ENCODE measurements at places on chromosomes 5 and 9.

- DNase-seq = no peak
These were observed 325.8 kb upstream of the RIOK2 start for GRCh38 chr5:97508864-97509263.

DNA sequence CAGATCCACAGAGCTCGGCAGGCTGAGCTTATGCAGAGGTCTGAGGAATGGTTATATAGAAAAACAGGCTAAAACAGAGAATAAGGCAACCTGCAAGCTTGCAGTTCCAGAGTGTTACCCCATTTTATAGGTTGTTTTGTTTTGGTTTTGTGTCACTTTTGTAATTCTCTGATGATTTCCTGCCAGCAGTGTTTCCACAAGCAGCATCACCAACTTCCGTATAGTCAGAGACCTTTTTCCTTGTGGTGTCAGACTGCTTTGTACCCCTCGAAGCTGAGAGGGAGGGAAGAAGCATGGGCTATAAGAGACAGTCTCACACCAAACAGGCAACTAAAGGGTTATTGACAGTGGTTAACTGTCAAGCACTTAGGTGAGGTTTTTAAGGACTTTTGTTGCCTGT lies 61.8 kb downstream of the TLE4 start:
- no peak for DNase-seq

DNA sequence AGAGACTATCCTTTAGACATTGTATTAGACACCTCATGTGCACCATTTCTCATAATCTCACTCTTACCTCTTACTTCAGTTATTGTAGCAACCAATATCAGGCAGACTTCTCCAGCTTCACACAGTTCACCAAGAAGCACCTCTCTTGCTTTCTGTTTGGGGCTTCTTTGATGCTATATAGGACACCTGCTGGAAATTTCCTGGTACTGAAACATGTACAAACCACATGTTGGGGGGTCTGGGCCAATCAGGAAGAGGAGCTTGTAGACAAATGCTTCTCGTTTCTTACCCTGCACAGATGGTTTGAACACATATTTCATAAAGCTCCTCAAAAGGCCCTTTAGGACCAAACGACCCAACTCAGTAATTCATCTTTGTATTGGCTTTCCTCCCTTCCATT lies 212.1 kb downstream of the IZUMO3 start:
- no peak for DNase-seq

DNA sequence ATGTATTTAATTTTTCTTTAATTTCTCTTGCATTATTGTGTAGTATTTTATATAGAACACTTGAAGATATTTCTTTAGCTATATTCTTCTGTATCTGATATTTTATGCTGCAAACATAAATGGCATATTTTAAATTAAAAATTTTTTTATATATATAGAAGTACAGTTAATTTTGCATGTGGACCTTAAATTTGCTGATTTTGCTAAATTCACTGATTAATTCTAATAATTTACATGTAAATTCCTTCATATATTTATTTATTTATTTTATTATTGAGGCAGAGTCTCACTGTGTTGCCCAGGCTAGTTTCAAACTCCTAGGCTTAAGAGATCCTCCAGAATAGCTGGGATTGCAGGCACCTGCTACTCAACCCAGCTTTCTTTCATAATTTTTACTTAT lies 276.9 kb downstream of the PRR16 start:
- DNase-seq = no peak

GRCh38 chr9:13823026-13823425 lies 490.9 kb downstream of the NFIB start:
- DNase-seq = no peak

DNA sequence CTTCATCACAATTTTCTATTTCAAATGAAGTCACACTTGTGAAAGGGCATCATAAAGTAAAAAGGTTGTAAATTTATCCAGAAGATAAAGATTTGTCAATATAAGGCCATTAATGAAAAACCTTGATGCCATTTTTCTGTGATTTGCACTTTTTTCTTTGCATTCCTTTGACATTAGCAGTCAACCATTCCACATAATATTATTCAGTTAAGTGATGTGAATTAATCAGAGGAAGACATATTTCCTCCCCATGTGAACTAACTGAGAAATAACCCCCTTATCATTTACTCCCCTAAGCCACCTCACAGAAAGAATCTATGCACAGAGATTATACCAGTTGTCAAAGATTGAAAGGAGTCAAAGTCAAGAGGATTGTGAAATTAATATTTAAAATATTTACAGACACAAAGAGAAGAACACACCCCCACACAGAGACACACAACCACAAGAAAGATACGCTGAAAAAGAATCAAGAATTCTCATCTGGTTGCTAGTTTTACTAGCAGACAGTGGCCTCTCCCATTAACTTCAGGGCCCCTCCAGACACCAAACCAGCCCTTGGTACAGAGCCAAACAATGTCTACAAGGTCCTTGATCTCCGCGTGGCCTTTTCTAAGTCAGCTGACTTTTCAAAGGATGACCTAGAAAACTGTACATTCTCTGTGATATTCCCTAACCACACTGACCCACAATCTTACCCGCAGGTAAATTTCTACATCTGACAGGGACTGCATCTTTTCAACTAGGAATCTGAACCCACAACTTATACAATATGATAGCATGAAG lies 29.5 kb downstream of the GNAQ start:
- DNase-seq = no peak

DNA sequence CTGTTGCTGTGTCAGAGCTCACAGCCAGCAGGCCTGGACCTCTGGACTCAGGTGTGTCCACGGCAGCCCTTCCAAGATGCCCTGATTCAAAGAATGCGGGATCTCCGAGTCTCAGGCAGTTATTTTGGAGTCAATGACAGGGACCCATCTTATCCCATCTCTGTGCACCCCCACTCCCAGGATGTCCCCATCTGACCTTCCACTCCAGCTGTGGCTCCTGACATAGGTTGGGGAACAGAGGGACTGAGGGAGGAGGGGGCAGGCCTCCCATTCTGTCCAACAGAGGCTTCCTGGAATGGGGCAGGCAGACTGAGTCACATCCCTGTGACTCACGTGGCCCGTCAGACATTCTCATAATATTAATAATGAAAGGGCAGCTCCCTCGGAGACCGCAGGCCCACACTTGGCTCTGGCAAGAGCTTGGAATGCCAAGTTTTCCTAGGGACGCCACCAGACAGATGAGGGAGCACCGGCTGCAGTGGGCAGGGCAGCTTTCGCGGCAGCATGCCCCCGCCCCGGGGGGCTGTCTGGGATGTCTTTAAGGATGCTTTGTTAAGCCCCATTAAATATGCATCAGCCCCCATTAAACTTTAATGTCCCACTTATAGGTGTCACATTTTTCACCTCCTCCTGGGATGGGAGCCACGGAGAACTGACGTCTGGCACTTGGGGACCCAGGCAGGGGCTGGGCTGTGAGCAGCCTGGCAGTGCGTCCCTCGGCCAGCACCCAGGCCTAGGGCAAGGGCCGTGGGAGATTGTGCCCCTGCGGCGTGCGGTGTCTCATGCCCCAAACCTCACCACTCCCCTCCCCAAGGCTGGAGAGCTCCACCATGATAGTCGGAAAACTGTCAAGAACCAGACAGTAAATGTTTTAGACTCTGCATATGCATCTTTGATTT lies 23.6 kb upstream of the FIBCD1 start:
- DNase-seq = no peak

DNA sequence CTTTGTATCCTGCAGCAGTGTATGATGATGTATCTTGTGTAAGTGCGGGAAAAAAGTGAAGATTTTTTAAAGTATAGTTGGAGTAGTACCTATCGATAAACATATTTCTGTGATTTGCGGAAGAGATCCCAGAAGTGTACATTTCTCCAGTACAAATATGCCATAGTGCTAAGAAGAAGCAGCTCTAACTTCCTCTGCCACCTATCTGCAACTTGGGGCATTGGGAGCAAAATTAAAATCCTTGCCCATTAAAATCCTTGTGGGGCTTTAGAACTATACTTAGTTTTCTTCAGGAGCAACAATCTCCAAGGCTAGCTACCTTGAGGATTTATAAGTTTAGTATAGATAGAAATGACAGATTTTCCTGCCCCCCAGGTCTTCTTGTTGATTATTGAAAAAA lies 123.7 kb downstream of the VCAN start:
- no peak for DNase-seq

GRCh38 chr5:142636698-142637324 lies 49.1 kb downstream of the FGF1 start:
- no peak for DNase-seq

- no peak for DNase-seq
These were observed 107.0 kb upstream of the CLINT1 start for GRCh38 chr5:157965989-157966388.

- no peak for DNase-seq
These were observed 813 bp upstream of the AGTPBP1 start for GRCh38 chr9:85742597-85742936.

GRCh38 chr9:22643541-22643940 lies 196.9 kb downstream of the DMRTA1 start:
- DNase-seq = no peak

DNA sequence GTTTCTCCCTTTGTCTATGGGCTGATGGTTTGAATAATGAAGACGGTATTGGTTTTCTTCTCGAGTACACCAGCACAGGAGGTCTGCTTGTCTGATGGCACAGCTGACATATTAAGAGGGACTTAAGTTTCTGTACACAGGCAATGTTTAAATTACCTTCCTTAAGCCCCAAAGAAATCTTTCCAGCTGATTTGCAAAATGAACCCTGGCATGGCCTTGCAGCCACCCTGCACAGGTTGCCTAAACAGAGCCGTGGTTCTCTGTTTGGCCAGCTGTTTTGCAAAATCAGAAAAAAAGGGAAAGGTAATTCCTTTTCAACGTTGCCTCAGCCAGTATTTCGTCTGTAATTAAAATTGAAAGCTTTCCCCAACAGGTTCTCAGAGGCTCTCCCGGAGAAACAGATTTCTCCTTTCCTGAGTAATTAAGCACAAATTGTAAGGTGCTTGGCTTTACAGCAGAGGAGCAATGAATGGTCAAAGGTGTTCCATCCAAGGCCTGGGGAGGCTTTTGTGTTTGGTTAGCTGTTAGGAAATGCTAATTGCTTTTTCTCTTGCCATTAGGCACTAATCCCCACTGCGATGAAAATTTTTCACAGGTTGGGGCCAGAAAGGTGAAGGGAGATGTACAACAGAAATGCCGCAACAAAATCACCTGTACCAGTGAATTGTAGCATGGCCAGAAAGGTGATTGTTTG lies 138.9 kb downstream of the RASEF start:
- DNase-seq = no peak

GRCh38 chr9:136138566-136138965 lies 19.9 kb upstream of the TMEM250 start:
- DNase-seq = no peak

- no peak for DNase-seq
These were observed 9.1 kb upstream of the OR2S2 start for GRCh38 chr9:35967042-35967441.

DNA sequence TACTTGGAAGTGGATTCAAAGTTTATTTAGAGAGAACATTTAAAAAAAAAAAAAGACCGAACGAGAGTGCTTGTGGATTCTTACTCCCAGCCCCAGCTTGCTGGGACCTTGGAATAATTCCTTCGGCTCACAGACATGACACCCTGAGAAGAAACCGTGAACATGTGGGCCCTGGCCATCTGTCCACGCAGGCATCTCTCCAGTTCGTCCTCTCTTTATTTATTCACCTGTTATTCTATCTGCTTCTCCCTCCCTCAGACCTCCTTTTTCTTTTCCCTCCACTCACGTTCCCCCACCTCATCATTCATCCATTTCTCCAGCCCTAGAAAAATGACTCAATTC lies 93.7 kb upstream of the PHYKPL start:
- DNase-seq = no peak

- DNase-seq = no peak
These were observed 198.0 kb upstream of the MVB12B start for GRCh38 chr9:126128494-126129142.

DNA sequence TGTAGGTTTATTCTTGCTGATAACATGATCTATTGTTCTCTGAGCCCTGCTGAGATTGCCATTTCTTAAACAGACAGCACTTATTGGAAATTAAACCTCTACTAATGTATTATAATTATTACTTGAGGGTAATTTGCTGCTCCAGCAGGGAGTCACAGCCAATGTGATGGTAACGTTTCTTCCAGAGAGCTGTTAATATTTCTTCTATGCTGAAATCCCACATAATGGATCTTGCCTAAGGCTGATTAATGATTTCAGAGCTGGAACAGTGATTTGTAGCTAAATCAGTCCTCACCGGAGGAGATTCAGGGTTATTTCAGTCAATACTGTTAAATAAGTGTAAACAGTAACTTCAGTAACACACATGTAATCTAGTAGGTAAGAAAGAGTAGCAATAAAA lies 170.1 kb downstream of the CDH12 start:
- DNase-seq = no peak

DNA sequence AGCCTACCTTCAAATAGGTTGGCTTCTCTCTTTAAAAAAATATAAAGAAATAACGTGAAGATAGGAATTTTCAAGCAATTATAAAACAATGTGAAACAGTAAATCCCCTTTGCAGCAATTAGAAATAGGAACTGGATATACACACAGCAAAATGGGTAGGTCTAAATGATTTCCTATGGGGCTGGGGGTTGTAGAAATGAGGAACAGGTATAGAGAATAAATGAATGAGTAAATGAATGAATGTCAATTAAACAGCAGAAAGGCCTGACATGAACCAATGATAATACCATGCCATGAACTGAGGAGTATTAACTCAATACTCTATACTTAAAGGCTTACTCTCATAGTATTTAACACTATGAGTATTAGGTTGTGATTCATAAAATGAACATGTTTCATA lies 21.6 kb downstream of the SSBP2 start:
- DNase-seq = no peak

DNA sequence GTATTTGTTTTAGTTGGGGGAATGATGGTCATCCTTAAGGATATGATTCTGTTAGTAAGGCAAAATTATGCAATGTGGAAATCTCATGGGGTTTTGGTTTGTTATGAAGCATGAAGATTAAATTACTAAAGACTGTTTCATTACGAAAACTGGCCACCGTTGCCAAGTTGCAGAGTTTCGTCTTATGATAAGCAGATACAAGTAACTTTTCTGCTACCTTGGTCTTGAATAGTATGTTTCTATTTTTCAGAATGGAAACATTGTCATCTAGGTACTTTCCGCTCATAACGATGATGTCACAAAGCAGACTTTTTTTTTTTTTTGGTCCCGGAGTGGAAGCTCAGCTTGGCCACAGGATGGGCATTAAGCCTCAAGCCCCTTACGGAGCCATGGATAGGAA lies 4.2 kb downstream of the CCNI2 start:
- no peak for DNase-seq

DNA sequence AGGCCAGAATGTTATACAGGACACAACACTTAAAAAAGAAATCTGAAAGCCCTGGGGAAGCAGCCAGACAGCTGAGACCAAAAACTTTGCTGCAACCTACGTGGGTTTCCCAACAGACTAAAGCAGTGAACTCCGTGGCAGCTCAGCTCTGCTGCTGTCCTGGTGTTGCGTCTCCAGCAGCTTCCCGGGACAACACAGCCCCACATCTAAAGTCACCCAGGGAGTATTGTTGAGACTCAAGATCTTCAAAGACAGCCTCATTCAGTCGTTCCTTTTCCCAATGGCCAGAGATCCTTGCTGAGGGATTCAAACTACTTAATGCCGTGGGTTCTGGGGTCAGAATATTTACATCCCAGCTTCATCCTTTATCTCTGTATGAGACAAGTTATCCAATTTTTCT lies 125.8 kb downstream of the MED10 start:
- DNase-seq = no peak

All from effector memory CD4-positive, alpha-beta T cell (primary cell).